ENCODE measurements at places on chromosomes 6 and 20.
A peak's percentile ranks its signal among the peaks of the same experiment; 100 is the strongest.

- DNase-seq = no peak
Measured at GRCh38 chr6:142613981-142614380, 312.2 kb downstream of the ADGRG6 start.

GRCh38 chr6:106097411-106098231 is 11.5 kb downstream of the PRDM1 start:
- no peak for DNase-seq

GRCh38 chr20:5780846-5781217 is 30.6 kb downstream of the SHLD1 start:
- DNase-seq = no peak

GRCh38 chr6:13550656-13551055 is 23.7 kb upstream of the SIRT5 start:
- DNase-seq = no peak

DNA sequence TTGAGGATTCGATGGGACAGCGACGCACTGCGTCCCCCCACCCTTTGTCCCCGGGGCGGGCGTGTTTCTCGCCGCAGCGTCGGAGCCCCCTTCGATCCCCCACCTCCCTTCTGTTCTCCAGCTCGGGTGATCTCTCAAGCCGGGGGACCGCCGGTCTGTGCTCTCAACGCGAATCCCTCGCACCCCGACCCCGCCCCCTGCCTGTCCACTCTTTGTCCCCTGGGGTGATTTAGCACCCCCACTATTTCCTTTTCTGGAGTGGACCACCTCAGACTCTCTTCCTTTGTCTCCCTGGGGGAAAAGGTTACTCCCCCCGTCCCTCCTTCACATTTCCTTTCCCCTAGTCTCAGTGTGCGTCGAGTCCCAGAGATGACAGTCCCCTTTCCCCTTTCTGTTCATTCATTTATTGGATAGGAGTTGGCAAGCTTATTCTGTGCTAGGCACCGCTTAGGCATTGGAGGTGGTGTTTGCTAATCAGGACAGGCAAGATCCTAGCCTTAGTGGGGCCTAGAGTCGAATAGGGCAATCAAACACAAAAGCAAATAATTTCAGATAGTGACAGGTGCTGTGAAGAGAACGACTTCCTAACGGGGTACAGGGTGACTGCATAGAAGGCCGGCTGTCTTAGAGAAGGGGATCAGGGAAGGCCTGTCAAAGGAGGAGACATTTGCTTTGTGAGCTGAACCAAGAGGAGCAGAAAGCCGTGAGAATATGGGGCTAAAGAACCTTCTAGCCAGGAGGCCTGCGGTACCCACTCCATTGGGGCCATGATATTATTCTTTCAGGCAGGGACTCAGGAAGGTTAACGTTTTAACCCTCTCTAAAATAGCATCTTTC is 741 bp downstream of the PTPN1 start:
- peak; percentile 25 for DNase-seq

GRCh38 chr20:45792317-45793118 is 764 bp downstream of the DNTTIP1 start:
- DNase-seq = no peak

GRCh38 chr6:105785066-105785811 is 300.9 kb upstream of the PRDM1 start:
- DNase-seq = no peak

- DNase-seq = no peak
Measured at GRCh38 chr6:149483334-149483725, 1.5 kb downstream of the ZC3H12D start.

DNA sequence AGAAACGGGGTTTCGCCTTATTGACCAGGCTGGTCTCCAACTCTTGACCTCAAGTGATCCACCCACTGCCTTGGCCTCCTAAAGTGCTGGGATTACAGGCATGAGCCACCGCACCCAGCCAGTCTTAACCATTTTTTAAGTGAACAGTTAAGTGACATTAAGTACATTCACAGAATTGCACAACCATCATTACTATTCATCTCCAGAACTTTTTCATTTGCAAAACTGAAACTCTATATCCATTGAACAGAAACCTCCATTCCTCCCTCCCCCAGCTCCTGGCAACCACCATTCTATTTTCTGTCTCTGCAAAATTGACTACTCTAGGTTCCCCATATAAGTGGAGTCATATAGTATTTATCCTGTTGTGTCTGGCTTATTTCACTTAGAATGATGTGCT is 59.7 kb downstream of the PLCB4 start:
- no peak for DNase-seq

- no peak for DNase-seq
Measured at GRCh38 chr6:34792605-34793500, 970 bp downstream of the BLTP3A start.

DNA sequence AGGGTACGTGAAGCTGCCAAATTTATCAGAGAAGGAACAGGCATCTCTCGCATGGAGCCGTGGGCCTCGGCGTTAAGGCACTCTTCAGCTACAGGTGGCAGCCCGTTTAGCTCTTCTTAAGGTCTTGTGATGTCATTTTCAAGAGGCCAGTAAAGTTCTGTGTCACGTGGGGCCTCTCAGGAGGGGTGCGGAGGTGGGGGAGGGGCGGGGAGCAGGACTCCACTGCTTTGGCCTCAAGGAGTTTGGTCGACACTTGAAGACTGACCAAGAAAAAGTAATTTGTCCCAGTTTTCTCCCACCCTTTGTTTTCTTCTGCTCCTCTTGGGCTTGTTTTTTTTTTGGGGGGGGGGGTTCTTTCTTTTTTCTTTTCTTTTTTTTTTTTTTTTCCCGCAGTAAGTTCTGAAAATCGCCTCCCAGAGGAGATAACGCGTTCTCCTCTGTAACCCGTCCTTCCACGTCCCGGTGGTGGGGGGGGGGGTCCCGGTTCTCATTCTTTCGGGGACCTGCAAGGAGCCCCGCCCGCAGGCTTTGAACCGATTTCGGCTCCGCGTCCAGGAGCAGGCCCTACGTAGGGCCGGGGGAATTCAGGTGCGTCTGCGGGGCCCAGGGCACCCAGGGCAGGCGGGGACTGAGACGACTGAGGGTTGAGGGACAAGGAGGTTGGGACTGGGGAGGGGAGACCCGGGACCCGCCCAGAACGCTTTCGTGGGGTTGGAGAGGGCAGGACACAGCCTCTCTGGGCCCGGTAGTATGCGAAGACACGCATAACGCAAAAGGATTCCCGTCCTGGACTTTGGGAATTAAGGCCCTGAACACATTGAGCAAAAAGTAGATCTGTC is 26.0 kb downstream of the GPX6 start:
- peak; percentile 20 for DNase-seq

- DNase-seq = peak; percentile 62
Measured at GRCh38 chr20:38073307-38074071, 39.9 kb downstream of the RPRD1B start.

GRCh38 chr20:59774204-59774641 is 159.2 kb downstream of the SYCP2 start:
- DNase-seq = no peak

GRCh38 chr6:53263917-53264316 is 84.8 kb downstream of the ELOVL5 start:
- DNase-seq = no peak

- DNase-seq = no peak
Measured at GRCh38 chr20:13059398-13060136, 50.8 kb downstream of the SPTLC3 start.

DNA sequence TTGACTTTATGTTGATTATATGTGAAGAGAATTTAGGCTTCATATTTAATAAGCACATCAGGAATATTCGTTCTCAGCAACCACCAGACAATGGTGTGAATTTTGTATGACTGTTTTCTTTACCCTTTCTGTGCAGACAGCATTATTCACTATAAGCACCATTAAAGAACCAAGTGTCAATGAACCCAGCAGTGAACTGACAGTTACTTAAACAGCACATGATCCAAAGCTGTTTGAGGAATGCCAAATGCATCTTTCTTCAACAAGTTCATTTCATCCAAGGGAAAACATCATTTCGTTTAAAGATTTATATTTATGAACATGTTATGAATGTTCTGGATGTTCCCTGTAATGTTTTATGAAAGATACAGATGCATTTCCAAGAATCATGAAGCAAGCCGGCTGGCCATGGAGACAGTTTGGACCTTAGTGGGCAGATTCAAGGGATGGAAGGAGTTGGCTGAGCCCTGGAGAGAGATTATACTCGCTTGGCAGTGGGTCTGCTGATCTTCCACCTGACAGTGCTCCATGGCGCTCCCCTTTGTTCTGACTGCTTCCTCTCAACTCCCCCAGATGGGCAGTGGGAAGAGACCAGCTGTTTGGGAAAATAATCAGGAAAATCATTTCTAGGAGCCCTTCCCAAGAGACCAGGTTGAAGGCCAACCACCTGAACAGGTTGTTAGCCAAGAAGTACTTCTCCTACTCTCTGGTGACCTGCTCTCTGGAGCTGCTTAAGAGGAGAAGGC is 326.0 kb upstream of the RSPO3 start:
- DNase-seq = no peak

DNA sequence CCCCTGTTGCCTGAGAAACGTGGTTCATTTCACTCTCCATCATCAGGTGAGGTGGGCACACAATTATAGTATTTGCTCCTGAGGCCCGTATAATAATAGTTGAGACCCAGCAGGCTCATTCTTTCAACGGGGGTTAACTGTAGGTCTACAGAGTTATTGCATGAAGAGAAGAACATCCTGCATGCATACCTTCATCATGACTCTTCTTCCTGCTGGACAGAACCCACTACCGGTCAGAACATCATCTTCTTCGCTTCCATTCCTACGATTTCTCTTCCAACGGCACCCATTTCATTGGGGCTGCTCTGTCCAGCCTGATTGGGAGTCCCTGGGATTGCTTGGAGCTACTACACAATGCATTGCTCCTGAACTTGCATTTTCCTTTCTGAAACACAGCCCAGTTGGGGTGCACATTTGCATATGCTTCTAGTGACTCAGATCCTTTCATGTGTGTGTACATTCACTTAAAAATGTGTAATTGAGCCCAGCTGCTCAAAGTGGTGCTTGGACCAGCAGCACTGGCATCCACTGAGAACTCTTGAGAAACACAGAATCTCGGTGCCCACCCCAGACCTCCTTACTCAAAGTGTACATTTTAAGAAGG is 57.4 kb downstream of the SLC24A3 start:
- no peak for DNase-seq

- DNase-seq = no peak
Measured at GRCh38 chr20:11907621-11908020, 10.1 kb upstream of the BTBD3 start.

DNA sequence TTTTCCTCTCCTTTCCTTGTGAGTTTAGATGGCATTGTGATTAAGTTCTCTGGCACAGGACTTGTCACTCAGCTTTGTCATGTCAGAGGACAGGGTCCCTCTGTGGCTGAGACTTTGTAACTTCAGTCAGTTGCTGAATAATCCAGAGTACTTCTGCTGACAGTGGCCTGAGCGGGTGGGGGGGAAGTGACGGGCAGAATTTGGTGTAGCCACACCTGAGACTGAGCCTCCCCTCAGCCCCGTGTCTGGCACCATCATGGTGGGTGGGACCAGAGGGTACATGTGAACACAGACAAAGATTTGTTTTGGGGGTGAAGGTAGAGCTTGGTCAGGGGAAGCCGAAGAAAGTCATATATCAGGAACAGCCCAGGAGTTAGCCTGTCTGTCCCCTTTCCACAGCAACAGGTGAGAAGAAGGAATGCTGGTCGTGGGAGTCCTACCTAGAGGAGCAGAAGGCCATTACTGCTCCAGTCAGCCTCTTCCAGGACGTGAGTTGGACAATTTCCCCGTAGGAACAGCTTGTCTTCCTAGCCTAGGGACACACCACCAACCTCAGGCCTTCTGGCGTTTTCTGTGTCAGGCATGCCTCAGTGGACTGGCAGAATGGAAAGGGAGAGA is 20.9 kb downstream of the L3MBTL1 start:
- no peak for DNase-seq

GRCh38 chr6:42704251-42704936 is 18.0 kb downstream of the PRPH2 start:
- DNase-seq = no peak

- no peak for DNase-seq
Measured at GRCh38 chr6:473768-474452, 82.4 kb downstream of the IRF4 start.

DNA sequence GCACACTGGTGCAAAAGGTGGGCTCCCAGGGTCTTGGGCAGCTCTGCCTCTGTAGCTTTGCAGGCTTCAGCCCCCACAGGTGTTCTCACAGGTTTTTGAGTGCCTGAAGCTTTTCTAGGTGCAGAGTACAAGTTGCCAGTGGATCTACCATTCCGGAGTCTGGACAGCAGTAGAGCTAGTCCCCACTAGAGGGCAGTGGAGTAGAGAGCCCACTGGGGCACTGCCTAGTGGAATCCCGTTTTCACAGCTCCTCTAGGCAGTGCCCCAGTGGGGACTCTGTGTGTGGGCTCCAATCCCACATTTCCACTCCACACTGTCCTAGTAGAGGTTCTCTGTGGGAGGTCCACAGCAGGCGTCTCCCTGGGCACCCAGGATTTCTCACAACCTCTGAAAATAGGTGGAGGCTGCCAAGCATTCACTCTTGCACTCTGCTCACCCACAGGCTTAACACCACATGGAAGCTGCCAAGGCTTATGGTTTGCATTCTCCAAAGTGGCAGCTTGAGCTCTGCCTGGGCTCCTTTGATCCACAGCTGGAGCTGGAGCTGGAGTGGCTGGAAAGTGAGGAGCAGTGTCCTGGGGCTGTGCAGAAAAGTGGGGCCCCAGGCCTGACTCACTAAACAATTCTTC is 86.3 kb upstream of the PROKR2 start:
- DNase-seq = no peak

GRCh38 chr20:49385465-49385864 is 97.0 kb downstream of the KCNB1 start:
- no peak for DNase-seq

DNA sequence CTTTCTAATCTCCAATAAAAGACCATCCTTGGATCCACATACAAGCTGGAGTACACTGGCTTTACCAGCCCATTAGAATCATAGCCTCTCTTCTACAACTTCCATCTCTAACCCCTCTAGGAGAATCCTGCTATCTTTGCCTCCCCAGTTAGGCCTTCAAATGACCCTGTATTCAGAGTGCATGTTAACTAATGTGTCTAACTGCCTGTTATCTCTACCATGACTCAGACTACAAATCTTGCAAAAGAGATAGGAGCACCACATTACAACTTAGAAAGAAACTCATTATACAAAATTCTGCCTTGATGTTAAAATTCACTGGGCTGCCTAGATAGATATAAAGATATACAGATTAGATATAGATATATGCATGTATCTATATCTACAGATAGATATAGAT is 28.2 kb downstream of the GPR63 start:
- DNase-seq = no peak

DNA sequence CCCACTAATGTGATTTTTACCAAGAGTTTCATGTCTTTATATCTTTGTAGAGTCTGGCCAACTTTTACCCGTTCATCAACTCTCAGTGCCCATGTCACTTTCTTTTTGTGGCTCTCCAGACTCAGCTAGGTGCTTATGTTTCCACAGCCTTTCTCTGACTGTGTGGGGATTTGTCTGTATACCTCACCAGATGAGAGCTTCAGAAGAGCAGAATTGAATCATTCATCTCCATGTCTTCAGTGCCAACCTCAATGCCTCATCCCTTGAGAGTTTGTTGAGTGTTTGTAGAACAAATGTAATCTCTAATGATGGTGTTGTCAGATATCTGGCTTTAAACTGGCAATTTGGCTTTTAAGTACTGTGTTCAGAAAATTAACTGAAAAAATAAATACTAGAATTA is 16.8 kb upstream of the CCN2 start:
- DNase-seq = no peak

Data from left ventricle myocardium inferior (tissue), 1 donor.